ENCODE measurements at places on chromosomes 11 and 22. TPM values are rescaled to one million over a fixed set of nuclear protein-coding genes. Genes with fewer than 3 reads are reported as not detected.

DNA sequence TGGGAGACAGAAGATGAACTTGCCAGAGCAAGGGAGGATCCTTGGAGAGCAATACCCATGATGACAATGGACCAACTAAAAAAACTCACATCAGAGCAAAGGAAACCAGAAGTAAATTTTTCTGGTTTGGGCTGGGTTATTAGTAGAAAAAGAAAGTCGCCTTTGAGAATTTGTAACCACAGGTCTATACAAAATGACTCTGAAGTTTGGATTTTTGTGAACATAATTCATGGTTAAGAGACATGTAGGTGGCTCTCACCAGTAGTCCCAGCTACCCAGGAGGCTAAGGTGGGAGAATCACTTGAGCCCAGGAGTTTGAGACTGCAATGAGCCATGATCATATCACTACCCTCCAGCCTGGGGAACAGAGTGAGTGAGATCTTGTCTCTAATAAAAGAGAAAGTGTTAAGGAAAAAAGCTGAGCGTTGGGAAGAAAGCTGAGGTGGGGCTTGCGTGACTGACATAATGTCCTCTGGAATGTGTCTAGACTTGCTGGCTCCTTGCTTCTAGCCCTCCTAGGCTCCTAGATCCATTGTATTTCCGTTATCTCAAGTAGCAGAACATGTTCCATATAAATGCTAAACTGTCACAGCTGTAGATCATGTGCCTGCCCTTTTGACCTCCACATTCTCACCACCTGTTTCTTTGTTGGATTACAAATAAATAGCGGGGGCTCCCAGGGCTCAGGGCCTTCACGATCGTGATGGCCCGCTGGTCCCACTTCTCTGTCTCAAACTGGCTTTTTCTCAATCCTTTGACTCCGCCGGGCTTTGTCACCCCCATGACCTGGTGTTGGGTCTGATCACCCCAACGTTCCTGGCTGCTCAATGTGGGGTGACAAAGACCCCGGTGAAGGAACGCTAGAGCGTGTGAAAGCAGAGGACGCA, 56.2 kb upstream of the SC5D start:
- no peak for DNase-seq

DNA sequence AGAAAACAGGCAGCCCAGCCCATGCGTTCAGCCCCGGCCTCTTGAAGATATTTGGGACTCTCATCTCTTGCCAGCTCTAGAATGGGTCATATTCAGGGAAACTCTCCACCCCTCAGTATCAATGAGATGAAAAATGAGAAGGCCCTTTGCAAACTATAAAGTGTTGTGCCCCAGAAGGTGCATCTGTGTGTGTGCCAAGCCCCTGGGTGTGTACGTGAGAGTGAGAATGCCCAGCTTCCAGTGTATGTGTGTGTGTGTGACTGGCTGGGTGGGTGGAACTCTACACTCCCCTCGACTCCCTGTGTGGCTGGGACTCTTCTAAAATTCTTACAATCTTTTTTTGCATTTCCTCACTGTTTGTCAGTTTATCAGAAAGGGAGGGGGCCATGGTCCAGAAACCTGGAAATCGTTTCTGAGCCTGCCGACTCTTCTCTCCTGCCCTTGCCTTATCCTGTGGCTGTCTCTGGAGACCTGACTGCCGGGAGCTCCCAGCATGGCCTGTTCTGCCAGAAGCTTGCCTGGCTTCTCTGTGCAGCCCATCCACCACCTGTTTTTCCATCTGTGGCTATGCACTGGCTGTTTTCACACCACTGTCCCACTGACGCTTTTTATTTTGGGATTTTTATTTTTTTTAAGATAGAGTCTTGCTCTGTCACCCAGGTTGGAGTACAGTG, 1.2 kb downstream of the P2RY6 start:
- no peak for DNase-seq

DNA sequence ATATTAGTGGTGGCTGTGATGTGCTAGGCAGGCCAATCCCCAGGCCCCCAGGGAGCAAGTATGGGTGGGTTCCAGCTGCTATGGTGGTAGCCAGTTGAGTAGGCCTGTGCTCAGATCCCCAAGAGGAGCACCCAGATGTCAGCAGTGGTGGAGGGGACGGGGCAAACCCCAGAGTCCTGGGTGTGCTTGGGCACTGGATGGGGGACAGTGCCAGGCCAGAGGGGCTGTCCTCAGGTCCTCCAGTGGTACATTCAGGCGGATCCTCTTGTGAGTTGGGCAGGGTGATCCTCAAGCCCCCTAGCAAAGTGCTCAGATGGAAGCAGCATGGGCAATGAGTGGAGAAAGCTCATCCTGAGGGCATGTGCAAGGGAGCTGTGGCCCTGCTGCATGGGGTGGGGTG, 26.0 kb downstream of the CFAP300 start:
- no peak for DNase-seq

- DNase-seq = no peak
Measured at GRCh38 chr11:95548416-95548815, 241.2 kb downstream of the FAM76B start.

GRCh38 chr11:62816557-62816956, 11.3 kb upstream of the NXF1 start:
- no peak for DNase-seq

DNA sequence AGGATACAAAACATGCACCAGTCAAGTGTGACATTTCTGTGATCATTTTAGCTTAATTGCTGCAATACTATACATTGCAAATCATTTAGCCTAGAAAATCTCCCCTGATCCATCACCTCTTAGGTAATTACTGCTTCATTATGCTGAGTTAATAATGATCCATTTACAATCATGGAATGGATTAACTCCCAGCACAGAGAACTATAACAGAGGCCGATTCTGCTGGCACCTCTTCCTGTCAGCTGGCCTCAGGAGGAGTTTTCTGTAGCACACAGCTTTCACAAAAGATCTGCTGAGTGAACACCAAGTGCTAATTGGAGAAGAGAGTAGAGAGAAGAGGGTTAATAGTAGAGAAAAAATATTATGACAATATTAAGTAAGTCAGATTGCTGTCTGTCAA, 591.8 kb upstream of the KIRREL3 start:
- no peak for DNase-seq

DNA sequence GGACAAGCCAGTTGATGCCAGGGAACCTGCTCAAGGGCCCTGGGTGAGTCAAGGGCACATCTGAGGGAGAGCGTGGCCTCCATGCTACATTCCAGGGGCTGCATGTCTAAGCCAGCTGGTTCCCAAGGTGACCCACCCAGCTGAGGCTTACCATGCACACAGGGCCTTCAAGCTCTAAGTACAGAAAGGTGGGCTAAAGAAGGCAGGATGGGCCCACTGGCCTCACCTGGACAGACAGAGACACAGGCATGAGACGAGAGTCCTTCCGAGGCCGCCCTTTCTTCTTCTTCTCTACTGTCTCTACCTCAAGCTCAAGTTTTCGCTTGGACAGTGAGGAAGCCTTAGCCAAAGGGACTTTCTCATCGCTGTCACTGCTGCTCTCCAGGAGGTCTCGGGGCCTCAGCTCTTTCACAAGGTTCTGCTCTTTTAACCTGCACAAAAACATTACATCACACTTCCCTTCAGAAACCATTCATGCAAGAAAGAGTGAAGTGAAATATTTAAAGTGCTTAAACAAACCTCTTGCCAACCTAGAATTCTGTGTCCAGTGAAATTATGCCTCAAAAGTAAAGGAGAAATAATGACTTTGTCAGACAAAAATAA, 69.9 kb downstream of the HIRA start:
- DNase-seq = peak; percentile 82

DNA sequence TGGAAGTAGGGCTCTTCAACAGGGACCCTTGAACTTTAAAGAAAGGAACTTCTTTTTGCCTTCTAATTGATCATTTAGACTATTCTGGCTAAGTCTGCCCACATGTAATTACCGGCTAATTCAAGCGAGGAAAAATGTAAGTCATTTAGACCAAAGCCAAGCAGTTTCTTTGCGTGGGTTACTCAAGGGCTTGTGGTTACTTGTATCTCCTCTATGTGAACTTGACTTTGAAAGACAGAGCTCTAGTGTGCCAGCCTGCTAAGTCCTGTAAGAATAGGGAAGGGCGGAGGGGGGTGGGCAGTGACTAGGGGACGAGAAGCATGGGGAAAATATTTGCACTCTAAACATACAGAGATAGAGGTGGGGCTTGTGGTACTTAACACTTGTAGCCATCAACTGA, 145.2 kb upstream of the TEAD1 start:
- DNase-seq = peak; percentile 15

DNA sequence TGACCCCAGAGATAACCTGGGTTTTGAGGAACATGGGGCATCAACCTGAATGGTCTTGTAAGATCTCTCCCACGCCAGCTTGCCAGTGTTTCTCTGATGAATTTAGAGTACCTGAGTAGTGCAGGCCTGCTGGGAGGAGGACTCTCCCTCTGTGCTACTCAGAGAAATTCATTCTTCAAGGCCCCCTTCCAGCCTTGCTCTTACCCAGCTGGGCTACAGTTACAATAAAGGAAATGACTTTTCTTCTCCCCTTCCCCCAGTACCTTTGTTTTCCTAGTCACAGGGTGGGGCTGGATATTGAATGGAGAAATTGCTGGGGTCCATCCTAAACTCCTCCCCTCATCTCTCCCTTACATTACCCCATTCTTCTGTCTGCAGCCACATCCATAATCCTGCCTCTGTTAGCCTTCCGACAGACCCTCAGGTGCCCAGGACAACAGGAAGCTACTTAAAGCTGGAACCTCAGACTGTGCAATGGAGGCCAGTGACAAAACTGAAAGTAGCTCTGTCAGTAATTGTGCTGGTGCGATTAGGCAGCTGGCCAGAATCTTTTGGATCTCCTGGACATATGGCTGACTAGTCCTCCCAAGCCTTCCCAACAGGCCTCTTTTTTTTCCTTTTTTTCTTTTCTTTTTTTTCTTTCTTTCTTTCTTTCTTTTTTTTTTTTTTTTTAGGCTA, 17.4 kb downstream of the LIMK2 start:
- peak; percentile 38 for DNase-seq

- DNase-seq = no peak
Measured at GRCh38 chr11:112579282-112579681, 318.6 kb upstream of the PLET1 start.

DNA sequence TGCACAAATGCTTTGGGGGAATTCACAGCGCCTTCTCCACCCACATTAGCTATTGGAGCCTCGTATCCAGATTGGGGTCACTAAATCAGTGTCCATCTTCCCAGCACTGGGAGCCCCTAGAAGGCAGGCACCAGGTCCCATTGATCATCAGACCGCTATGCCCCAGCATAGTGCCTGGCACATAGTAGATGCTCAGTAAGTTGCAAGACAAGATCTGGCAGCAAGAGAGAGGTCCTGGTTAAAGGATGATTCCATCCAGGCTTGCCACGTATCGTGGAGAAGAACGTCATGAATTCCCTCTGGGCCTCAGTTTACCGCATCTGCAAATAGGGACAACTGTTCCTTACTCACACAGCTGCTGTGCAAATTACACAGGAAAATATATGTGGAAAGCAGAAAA, 1.7 kb downstream of the TMEM184B start:
- DNase-seq = no peak

Gene ARL14EP
- total RNA-seq = 43.2 TPM

Gene TMEM151A
- total RNA-seq = 0.10 TPM

Gene SAA2
- total RNA-seq = 225 TPM

Gene PRSS23
- 197 TPM for total RNA-seq

Gene DYNC2H1
- 10.8 TPM for total RNA-seq

Gene CLDN5
- total RNA-seq = 1.9 TPM

Data from renal cortical epithelial cell (primary cell).